ENCODE measurements at places on chromosomes 11 and 22.
A peak's percentile ranks its signal among the peaks of the same experiment; 100 is the strongest.

GRCh38 chr11:111045407-111045803 lies 200.1 kb upstream of the POU2AF2 start:
- DNase-seq: no peak

GRCh38 chr11:72753341-72754148 lies 1.3 kb upstream of the ARAP1 start:
- no peak for DNase-seq

- DNase-seq: peak; percentile 64
Measured at GRCh38 chr22:19766511-19767426, 6.2 kb downstream of the TBX1 start.

DNA sequence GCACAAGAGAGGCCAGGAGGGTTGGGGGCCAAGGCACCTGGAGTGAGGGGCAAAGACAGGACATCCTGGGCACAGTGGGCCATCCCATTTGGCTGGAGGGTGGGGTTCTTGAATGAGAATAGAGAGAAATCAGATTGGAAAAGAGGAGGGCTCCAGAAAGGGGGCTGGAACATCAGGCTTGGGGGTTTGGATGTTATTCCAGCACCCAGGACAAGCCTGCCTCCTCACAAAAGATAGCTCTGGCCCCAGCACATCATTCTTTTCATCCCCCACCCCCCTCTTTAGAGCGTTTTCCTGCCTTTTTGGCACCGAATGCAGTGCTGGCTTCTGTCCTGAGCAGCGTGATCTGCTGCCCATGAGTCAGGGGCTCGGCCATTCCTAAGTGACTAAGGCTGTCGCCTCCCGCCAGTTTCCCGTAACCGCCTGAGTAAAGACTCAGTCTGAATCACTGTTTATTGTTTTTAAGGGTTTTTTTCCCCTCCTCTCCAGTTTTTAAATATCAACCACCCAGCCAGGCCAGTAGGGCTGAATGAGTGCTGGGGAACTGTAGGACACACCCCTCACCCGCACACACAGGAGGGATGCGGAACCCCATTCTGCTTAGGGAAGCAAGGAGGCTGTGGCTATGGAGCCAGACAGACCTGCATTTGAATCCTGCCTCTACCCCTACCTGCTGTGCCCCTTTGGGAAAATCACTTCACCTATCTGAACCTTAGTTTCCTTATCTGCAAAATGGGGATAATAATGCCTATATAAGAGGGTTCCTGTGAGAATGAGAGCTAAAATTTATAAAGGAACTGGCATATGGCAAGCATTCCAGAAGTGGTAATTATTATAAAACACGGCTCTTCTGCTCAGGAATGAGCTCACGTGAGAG lies 32.4 kb upstream of the NAV2 start:
- DNase-seq: peak; percentile 65

DNA sequence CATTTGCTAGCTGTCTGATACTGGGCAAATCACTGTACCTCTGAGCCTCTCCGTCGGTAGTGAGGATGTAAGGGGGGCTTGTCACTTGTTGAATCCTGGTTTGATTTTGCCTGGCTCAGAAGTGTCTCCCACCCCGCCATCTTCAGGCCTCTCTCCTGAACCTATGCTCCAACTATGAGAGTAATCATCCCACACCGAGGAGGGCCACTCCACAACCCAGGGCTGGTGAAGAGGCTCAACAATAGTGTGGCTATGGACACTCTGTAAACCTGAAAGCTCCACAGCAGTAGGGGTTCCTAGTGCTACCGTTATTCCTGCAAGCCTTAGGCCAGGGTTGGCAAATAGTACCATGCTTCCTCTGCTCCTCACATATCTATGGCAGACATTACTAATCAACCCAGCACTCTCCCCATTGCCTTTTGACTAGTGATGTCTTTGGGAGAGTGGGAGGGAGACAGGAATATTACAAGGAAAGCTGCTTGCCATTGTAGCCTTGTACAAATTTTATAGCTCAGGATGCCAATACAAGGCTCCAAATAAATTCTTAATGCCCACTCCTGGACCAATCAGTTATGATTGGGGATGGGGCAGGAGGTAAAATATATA lies 134.0 kb upstream of the TEAD1 start:
- DNase-seq: peak; percentile 22

GRCh38 chr22:42947211-42947990 lies 67.5 kb downstream of the PACSIN2 start:
- DNase-seq: no peak

DNA sequence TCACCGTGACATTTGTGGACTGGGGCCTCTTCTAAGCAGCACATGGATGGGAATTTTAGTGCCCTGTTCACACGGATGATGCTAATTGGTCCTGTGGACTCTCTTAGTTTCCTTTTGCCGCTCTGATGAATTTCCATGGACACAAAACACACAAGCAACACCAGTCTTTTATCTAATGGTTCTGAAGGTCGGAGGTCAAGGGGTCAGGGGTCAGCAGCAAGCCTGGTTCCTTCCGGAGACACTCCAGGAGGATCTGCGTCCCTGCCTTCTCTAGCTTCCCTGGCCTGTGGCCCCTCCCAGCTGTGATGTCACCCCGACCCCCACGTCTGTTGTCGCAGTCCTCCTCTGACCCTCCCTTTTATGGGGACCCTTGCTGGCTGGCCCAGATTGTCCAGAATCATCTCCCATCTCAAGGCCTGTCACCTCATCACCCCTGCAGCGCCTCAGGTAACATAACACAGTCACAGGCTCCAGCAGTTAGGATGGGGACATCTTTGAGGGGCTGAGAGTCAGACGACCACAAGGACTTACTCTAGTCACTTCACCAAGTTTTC lies 6.8 kb downstream of the NADSYN1 start:
- no peak for DNase-seq

DNA sequence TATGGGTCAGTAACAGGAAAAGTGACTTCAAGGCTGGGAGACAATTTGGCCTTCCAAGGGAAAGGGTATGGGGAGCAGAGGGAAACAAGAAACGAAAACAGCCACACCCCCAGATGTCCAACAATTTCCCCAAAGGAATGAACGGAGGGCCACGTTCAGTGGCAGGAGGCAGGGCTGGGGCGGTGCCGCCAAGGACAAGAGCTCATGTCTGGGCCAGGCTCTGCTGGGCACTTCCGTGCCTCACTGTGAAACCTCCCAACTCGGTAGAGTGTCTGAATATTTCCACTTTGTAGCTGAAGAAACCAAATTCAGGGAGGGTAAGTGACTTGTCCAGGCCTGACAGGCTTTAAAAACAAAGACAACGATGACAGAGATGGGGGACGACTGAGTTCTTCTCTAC lies 11.9 kb downstream of the IFT27 start:
- DNase-seq: no peak

DNA sequence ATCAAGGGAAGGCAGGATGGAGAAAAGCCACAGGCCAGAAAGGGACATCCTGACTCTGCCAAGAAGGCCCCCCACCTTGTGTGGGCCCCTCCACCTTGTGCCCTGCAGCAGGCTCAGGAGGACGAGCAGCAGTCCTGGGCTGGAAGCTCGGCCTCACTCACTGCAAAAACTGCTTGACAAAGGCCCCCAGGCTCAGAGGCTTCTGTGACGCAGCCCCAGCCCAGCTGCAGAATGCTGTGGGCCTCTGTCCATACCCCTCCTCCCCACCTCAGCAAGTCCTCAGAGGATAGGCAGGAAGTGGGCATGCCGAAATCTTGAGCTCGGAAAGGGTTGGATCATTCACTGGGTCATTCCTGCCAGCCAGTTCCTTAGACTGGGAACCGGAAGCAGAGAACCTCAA lies 61.9 kb downstream of the NRXN2 start:
- DNase-seq: peak; percentile 24
